ENCODE measurements at places on chromosomes 4 and X.
A peak's percentile ranks its signal among the peaks of the same experiment; 100 is the strongest.

DNA sequence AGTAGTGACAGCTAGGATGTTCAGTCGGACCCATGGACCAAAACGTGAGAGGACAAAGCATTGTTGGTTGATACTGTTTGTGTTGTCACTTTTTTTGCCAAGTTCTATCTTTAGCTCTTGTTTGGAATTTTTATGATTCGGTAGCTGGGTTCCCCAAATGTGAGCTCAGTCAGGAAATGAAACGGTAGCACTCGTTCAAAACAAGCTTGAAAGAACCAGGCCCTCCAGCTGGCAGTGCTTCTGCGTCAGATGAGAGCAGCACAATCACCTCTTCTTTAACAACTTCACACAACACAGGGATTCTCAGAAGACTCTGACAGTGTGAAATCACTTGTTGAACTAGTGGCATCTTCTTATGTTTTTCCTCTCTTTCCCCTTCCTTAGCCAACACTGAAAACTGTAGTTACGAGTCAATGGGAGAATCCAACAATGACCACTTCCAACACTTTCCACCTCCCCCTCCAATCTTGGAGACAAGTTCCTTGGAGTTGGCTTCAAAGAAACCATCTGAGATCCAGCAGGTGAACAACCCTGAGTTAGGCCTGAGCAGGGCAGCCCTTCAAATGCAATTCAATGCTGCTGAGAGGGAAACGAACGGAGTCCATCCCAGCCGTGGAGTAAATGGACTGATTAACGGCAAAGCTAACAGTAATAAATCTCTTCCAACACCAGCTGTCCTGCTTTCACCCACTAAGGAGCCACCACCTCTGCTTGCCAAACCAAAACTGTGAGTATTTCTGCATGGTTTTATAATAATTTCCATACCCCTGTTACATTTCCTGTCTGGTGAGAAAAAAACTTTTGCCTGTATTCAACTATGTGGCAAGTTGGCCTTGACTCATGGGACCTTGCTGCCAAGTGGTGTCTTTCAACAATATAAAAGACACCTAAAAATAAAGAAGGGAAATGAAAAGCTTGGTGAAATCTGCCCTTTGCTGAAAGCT, 214.6 kb downstream of the PALLD start:
- DNase-seq: peak; percentile 80

DNA sequence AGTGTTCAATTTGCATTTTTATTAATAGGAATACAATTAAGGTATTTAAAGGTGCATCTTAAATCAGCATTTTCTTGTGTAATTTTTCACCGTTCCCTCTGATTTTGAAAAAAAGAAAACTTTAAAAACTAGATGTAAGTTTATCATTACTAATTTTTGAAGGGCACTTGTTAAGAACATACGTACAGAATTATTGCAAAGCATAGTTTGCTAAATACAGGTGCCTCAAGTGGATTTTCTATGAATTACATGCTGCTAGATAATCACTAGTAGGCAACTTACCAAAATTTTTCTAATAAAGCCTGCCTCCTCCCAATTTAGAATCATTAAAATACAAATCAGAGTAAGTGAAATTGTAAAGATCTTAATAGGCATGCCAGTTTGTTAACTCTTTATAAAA, 8.5 kb downstream of the CNKSR2 start:
- DNase-seq: no peak

DNA sequence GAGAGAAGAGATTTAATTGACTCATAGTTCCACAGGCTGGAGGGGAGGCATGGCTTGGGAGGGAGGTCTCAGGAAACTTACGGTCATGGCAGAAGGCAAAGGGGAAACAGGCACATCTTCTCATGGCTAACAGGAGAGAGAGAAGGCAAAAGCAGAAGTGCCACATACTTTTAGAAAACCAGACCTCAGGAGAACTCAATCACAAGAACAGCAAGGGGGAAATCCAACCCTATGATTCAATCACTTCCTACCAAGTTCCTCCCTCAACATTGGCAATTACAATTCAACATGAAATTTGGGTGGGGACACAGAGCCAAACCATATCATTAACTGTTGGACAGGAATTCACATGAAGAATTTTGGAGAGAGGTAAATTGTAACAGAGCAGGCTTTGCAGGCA, 485.3 kb upstream of the PITX2 start:
- no peak for DNase-seq

- no peak for DNase-seq
These were observed 13.5 kb upstream of the STARD8 start for GRCh38 chrX:68633981-68634380.

DNA sequence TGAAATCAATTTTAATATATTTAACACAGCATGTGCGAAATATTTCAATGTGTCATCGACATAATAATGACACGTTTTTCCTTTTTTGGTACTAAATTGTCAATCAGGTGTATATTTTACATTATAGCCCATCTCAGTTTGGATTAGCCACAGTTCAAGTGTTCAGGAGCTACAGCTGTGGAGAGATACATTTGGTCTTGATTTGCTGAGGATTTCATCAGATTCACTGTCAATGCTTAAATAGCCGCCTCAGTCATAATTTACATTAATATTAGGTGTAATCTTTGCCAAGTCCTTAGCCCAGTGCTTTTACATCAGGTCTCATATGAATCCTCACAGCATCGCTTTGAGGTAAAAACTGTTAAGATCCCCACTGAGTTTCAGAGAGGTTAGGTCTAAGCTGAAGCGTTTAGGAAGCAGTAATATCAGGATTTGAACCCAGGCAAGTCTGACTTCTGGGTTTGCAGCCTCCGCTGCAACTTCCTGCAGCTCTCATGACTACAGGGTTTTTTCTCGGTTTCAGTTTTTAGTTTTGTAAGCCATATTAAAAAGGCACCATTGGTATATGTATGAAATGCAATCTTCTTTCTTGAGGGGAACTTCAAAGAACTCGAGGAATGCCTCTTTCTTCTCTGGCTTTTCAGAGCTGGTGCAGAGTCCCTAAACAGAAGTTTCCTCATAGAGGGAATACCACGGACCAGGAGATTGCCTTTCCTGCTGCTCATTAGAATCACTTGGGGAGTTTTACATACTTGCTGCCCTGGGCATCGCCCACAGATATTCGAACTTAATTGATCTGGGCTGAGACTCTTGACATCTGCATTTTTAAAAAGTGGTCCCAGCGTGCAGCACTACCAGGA, 6.4 kb downstream of the MTM1 start:
- DNase-seq: no peak

DNA sequence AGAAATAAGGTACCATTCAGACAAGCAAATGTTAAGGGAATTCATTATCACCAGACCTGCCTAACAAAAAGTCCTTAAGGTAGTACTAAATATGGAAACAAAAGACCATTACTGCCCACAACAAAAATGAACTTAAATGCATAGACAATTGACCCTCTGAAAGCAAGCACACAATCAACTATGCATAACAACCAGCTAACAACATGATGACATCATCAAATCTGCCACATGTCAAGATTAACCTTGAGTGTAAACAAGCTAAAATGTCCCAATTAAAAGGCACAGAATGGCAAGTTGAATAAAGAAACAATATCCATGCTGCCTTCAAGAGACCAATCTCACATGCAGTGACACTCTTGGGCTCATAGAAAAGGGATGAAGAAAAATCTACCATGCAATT, 160.7 kb upstream of the CPXCR1 start:
- DNase-seq: no peak

DNA sequence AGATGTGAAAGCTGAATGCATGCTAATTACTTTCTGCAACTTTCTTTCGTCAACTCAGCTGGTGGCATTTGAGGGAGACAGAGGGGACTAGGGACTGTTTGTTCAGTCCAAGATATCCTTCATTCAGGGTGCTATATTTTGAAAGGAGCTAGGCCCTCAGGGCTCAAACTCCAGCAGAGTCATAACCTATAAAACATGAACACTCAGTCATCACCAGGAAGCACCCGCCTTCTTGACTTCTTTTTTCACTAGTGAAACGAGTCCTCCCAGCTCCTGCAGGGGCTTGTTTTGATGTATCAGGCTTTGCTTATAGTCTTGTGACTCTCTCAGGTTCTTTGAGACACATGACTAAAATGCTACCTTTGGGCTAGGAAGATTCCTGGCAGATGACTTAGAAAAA, 230.6 kb downstream of the PCDH7 start:
- DNase-seq: no peak
